NT2/D1 (cell line): ENCODE measurements at places on chromosomes 7 and 10.

- DNase-seq, result no peak
These were observed 30.8 kb upstream of the SCIN start for GRCh38 chr7:12539681-12540080.

GRCh38 chr7:94679358-94679757, 23.4 kb upstream of the SGCE start:
- DNase-seq, result no peak

GRCh38 chr10:86371116-86371515, 4.5 kb upstream of the GRID1 start:
- DNase-seq, result no peak

GRCh38 chr7:88309819-88310218, 3.1 kb upstream of the STEAP4 start:
- no peak for DNase-seq

- no peak for DNase-seq
These were observed 12.2 kb downstream of the ADAM8 start for GRCh38 chr10:133264461-133264860.

DNA sequence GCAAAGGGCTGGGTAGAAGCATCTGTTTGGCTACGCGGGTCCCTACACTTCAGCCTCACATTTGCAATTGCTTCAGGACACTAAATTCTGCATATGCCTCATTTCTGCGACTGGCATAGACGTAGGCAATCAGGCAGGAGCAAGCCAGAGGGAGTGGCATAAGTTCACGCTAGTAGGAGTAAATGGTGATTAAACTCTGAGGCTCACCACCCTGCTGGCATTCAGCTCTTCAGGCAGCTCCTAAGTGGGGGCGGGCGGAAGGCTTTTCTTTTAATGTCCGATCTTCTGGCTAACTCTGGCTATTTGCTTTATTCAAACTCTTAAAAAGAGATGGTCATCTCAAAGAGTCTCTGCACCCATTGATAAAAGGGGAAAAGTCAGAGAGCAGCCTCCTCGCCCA, 45.3 kb downstream of the RGS10 start:
- DNase-seq, result no peak

DNA sequence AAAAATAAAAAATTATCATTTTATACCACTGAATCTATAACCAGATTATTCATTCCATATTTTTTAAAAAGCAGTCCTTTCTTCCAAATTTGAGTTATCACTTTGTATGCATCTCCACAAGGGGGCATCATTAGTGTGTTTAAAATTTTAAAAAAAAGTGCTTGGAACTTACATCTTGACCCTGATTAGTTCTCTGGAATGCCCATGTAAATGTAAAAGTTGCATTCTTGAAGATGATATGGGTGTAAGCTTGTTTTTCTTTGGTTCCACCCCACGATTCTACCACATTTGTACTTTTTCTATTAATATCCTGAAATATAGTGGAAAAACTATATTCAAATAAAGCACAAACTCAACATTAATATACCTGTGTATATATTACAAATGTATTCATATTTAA, 144.9 kb downstream of the ELAPOR2 start:
- DNase-seq, result peak; percentile 2

GRCh38 chr7:69620063-69620462, 21.8 kb downstream of the AUTS2 start:
- DNase-seq, result no peak

GRCh38 chr7:49645296-49645695, 128.1 kb upstream of the VWC2 start:
- DNase-seq, result no peak

DNA sequence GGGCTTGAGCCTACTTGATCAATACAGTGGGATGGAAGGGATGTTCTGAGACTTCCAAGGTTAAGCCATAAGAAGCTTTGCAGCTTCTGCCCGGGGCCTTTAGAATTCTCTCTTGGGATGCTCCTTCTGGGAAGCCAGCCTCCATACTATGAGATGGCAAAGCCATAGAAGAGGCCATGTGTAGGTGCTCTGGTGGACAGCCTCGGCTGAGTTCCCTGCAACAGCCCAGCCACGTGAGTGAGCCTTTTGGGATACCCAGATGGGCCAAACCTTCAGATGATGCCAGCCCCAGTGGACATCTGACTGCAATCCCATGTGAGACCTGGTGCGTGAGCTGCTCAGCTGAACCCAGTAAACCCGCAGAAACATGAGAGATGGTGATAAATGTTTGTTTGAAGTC, 370.6 kb downstream of the RPS24 start:
- DNase-seq, result no peak

DNA sequence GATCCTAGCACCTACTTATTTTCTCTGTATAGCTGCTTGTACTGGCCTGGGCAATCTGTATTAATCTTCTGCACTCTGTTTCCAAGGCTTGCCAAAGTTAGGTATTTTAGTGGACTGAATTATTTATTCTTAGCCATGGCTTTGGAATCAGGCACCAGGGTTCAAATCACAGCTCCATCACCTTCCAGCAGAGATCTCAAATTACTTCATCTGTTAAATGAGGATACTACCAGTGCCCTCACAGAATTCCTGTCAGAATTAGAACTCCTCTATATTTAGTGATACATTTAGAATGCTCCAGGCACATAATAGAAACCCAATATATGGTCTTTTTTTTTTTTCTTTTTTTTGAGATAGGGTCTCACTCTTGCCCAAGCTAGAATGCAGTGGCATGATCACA, 17.6 kb downstream of the ARMH3 start:
- no peak for DNase-seq

DNA sequence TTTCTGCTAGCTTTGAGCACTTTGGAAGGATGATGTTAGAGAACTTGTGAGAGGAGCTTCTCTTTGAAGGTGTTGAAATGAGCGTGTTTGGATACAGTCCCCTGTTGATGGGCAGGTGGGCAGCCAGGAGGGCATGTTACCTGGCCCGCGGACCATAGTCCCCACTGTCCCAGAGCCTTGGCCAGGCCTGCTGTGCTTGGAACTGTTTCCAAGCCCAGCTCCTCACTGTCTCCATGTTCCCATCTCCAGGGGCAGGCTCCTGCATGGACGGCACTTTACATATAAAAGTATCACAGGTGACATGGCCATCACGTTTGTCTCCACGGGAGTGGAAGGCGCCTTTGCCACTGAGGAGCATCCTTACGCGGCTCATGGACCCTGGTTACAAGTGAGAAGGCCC, 27.2 kb upstream of the TRIM8 start:
- no peak for DNase-seq

DNA sequence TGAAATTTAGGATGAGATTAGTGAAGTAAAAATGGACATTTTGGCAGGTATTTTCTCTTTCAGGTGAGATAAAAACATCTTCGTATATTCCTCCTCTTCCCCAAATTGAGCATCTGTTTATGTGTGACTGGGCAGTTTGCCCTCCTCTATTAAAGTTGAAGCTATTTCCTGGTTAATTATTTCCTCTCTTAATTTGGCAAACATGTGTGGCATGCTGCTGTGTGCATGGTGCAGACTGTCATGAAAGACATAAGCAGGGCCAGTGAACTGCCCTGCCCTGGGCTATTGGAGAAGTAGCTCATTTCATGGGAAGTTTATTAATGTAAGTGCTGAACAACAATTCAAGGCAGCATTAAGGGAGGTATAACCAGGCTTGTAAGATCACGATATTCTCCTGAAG, 52.6 kb downstream of the EVX1 start:
- DNase-seq, result no peak

- DNase-seq, result no peak
These were observed 43.4 kb upstream of the ITGB8 start for GRCh38 chr7:20287317-20287716.

GRCh38 chr10:23927576-23928325, 281.2 kb upstream of the KIAA1217 start:
- no peak for DNase-seq

- no peak for DNase-seq
These were observed 9.6 kb upstream of the EIF3A start for GRCh38 chr10:119090026-119090795.

GRCh38 chr10:49367600-49367999, 28.3 kb downstream of the DRGX start:
- no peak for DNase-seq

- DNase-seq, result peak; percentile 70
These were observed 2.9 kb upstream of the RBM20 start for GRCh38 chr10:110641256-110641655.

- DNase-seq, result no peak
These were observed 10.7 kb upstream of the FHIP2A start for GRCh38 chr10:114810926-114811325.

GRCh38 chr10:43692051-43692825, 43.6 kb upstream of the ZNF32 start:
- DNase-seq, result no peak

DNA sequence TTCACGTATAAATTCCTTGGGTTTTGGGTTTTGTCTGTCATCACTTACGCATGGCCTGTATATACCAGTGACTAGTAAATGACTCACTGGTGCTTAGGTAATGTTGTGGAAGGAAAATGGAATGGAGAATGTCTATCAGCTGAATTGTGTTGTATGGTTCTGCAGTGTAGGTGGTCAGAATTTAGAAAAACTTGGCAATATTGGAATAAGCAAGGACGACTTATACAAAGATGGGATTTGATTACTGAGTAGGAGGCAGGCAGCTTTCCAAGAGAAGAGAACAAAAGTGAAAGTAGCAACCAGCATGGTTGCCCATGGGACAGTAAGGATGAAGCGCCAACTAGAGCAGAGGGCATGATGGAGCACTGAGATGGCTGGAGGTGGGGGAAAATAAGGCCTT, 168.6 kb upstream of the CSTF2T start:
- DNase-seq, result no peak

GRCh38 chr10:118865998-118866693, 111.4 kb upstream of the CACUL1 start:
- DNase-seq, result no peak

DNA sequence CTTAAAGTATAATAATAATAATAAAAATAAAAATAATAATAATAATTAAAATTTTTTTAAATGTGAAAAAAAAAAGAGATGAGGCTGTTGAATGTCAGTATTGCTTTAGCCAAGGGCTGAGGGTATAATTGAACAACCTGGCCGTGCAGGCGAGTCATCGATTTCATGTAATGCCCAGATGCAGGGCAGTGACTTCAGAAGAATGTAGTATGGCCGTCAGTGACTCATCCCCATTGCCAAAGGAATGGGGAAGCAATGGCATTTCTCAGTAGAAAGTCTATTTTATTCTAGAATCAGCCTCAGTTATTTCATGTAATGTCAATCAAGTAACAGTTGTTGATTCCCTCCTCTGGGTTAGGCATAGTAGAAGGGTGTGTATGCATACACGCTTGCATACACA, 516.4 kb downstream of the GLRX3 start:
- no peak for DNase-seq

DNA sequence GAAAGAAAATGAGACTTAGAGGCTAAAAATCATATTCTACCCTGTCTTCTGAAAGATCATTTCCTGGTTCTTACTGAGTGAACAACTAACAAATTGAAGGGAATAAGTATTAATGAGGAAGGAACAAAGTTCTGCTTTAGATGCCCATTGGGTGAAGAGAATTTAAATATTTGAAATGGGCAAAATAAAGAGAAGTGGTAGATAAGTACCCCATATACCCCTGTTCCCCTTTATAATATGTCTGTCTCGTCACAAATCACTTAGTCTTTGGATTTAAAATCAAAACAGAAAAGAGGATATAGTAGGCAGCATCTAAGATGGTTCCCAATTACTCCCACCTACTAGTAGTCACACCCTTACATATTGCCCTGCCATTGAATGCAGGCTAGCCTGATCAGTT, 13.2 kb downstream of the TES start:
- DNase-seq, result no peak

DNA sequence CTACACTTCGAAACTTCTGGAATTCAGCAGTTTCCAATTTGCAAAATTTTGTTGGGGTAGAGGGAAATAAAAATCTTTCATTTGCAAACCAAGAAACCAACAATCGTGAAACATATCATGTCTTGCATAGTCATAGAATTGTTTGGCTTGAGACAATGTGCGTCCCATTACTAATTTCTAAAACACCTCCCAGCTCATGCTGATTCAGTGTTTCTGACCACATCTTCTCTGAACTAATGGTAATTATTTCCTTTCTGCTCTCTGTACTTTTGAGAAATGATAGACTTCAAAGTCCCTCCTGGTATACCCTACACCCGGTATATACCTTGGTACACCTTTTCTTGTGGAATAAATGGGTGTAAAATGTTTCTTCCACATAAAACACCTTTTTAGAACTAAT, 41.8 kb upstream of the TSPAN13 start:
- no peak for DNase-seq

- no peak for DNase-seq
These were observed 488.4 kb upstream of the AKR1E2 start for GRCh38 chr10:4337563-4337962.

DNA sequence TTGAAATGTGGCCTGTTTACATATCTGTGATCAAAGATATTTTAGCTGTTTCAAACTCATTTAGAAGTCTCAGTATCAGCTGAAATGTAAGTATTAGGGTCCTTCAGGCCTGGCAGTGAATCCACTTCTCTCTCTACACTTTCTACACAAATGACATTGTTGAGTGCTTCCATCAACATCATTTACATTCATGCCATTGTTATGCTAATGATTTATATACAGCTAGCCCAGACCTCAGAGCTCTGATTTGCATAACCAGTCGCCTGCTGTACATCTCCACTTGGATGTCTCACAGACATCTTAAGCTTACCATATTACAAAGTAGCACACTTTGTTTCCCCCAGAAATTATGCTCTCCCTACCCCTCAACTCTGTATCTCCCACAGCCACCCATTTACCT, 71.6 kb downstream of the GSDME start:
- DNase-seq, result no peak

GRCh38 chr10:122475100-122475499, 13.7 kb downstream of the HTRA1 start:
- DNase-seq, result no peak

- DNase-seq, result no peak
These were observed 90.3 kb upstream of the CTTNBP2 start for GRCh38 chr7:117963264-117964197.

- DNase-seq, result no peak
These were observed 72.9 kb downstream of the AOAH start for GRCh38 chr7:36651404-36651803.

- peak; percentile 84 for DNase-seq
These were observed at the start of gene PFKFB3 for GRCh38 chr10:6202684-6203330. Gene PFKFB3, plus strand, starts transcription at chr10:6202932. Its CDS starts 329 bp downstream, at chr10:6203261.

DNA sequence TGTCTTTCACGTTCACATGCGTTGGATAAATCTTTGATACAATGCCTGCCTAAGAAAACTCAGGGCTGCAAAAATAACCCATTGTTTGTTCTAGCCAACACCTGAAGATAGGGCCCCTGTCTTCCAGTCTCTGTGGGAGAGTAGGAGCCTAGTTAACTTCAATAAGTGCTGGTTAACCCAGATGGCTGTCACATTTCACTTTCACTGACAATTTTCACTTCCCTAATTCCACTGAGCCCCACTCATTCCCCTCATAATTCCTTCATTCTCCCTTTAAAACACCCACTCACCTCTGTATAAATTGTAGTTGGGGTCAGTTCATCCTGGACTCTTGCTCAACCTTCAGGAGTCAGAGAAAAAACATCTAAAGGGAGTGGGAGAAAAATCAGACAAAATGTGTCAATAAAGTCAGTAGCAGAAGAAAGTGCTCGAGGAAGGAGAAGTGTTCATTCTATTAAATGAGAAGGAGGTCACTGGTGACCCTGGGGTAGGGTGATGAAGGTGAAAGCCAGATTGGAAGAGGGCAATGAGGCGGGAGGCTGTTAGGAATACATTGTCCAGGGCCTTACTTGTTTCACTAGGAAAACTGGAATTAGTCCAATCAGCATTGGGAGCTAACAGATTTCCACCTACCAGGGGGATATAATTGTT, 51.2 kb upstream of the ABI1 start:
- DNase-seq, result no peak
